ENCODE measurements at places on chromosomes 6 and 20.

- DNase-seq = no peak
Measured at GRCh38 chr6:159194421-159194820, 25.2 kb downstream of the FNDC1 start.

GRCh38 chr6:100880149-100880852, 828 bp downstream of the ASCC3 start:
- DNase-seq = no peak

- DNase-seq = no peak
Measured at GRCh38 chr6:110387986-110388385, 27.4 kb downstream of the DDO start.

GRCh38 chr20:4916971-4917881, 84.1 kb downstream of the SLC23A2 start:
- no peak for DNase-seq

DNA sequence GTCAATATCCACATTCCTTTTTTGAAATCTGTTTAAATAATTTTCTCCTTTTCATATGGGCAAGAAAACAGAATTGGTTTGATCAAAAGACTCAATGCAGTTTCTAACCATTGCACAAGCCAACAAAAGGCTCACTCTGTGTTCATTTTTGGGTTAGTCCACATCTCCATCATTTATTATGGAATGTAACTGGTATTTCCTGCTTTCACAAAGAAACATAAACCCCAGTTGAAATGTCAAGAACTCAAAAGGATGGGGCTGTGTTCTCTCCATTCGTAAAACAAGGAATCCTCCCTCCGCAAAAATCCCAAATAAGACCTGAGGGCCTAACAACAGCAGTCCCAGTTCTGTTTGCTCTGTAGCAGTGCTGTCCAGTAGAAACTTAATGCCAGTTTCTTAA, 420.9 kb downstream of the GJA1 start:
- no peak for DNase-seq

DNA sequence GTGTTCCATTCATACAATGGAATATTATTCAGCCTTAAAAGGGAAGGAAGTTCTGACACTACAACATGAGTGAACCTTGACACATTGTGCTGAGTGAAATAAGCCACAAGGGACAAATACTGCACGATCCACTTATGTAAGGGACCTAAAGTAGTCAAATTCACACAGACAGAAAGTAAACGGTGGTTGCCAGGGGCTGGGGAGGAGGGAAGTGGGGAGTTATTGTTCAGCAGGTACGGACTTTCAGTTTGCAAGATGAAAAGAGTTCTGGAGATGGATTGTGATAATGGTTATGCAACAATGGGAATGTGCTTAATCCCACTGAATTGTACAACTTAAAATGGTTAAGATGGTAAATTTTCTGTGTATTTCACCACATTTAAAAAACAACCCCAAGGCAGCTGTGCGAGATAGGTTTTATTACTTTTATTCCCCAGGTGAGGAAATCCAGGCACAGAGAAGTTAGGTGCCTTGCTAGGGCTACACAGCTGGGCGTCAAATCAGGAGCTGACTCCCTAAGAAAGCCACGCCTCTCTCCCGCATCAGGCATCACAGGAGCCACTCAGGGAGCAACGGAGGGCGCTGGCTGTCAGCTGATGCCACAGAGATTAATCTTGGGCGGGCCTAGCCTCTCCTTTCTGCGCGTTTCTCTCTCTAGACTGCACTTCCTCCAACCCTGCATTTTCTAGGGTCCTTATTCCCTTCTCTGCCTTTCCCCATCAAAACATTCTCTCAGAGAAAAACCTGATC, 9.3 kb upstream of the TRAF3IP2 start:
- no peak for DNase-seq

- DNase-seq = no peak
Measured at GRCh38 chr6:69917834-69918233, 51.5 kb downstream of the COL19A1 start.

- DNase-seq = no peak
Measured at GRCh38 chr6:72643214-72643613, 21.4 kb downstream of the KCNQ5 start.

DNA sequence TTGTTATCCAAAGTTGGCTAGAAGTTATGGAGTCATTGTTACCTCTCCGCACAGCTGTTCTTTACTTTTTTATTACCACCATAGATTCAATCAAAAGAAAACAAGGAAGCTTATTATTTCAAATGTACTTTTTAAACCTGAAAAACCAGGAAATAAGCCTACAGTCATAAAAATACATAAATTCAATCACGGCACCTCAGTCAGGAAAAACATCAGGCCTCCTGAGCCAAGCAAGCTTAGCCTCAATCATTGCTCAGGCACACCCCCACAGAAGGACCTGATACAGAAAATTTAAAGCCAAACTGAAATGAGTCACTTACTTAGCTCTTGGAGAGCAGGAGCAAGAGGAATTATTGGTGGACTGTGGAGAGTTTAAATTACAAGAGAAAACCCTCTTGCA, 44.3 kb downstream of the MARCKS start:
- no peak for DNase-seq

DNA sequence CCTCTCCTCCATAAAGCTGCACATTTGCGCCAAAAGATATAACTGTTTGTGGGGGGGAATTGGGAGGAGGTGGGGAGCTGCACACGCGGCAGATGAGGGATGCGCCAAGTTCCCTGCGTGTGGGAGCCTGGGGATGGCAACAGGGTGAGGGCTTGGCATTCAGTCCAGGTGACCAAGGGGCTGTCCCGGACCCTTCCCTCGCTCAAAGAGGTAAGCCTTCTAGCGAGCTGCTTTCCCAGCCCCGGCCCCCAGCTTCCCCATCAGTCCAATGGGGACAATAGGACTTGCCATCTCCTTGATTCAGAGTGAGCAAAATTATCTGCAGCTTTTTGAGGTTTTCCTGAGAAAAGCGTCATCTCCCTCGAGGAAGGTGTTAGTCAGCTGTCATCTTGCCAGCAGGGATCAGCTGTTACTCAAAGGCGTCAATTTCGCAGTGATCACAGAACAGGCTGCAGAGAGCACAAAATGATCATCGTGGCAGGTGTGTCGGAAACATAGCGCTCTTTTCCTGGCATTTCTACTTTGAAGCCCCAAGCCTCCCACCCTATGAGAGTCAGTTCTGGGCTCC, 21.3 kb downstream of the ZNF831 start:
- no peak for DNase-seq

DNA sequence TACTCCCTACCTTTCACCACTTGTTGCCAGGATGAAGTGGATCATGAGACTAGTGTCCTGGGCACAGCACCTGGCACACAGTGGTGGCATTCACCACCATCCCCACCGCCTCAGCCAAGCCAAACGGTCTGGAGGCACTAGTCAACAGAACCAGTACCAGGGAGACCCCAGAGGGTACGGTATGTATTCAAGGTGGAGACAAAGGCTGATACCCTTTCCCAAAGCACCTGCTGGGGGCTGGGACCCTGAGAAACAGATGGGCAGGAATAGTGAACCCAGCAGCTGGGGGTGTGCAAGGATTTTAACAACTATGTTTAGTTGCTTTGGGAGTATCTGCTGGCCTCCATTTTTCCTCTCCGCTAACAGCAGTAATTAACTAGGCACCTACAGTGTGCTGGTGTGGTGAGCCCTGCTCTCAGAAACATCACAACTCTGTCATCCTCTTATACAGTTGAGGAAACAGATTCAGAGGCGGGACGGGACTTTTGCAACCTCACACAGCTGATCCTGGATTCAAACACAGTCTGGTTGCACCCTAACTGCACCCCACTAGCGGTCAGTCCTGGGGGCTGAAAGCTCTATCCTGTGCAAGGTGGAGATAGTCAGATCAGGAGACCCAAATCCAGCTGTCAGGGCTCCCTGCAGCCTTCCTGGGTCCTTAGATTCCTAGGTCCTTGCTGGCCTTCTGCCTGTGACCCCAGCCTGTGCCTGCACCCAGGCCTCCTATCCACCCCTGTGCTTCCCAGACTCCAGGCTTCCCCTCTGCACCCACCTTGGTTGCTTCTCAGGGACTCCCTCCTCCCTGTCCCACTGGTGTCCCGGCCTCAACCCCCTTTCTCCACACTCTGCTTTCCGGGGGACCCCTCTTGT, 1.2 kb downstream of the SNTA1 start:
- DNase-seq = no peak

Data from stimulated activated CD8-positive, alpha-beta memory T cell treated with anti-CD3 and anti-CD28 coated beads, Interleukin-4, amount 100 ng/mL, for 4 hours (primary cell).